ENCODE measurements at places on chromosomes 6 and 20.
A peak's percentile ranks its signal among the peaks of the same experiment; 100 is the strongest.

GRCh38 chr20:33709398-33709797, 10.7 kb downstream of the PXMP4 start:
- DNase-seq, result no peak

GRCh38 chr6:50116390-50116789, 66.7 kb upstream of the DEFB112 start:
- no peak for DNase-seq

DNA sequence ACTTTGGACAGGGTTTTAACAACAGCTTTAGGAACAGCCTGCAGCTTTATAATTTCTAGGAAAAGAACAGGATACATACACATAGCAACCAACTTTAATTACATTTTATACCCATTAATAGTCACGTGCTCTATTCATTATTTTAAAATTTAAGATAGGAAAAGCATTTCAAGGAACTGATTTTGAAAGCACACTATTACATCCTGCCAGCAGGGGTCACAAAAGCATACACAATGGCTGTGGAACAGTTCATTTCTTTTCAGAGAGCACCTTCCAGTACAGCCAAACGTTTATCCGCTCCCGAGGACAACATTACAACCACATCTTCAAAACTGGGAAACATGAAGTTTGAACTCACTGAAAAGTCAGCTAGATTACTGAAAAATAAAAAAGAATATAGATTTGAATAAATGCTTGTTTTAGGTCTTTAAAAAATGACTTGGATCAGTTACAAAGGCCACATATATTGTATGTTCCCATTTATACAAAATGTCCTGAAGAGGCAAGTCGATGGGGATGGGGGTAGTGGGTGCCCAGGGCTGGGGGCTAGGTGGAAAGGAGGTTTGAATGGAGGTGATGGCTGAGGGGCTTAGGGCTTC, 104.6 kb upstream of the EXOC2 start:
- DNase-seq, result peak; percentile 5

DNA sequence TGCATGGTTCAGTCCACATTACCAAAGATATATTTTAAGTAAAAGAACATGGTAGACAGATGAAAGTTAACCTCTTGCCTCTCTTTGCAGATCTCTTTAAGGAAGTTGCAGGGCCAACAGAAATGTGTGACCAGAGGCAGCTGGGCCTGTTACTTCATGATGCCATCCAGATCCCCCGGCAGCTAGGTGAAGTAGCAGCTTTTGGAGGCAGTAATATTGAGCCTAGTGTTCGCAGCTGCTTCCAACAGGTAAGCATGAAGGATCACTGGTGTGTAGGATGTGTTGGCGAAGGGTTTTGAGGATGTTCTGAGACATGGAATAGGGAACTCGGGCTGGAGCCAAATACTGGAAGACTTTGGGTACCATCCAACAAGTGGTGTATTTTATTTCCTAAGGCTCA, 508.6 kb downstream of the UTRN start:
- no peak for DNase-seq

- no peak for DNase-seq
These were observed 380.3 kb downstream of the ARHGAP18 start for GRCh38 chr6:129329678-129330077.

DNA sequence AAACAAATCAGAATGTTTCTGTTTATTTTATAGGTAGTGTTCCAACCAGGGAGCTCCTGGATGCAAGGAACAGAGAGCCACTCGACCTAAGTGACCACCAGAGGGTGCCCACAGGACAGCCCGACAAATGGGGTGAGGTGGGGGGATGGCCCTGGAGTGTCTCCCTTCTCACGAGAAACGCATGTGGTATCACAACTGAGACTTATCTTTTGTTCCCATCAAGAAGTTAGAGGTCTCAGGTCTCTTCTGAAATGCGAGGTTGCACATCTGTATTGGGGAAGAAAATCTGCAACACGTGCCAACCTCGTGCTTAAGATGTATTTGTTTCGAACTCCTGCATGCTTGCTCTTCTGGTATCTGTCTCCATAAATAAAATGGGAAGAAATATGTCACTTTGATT, 104.0 kb downstream of the ISM1 start:
- peak; percentile 40 for DNase-seq

DNA sequence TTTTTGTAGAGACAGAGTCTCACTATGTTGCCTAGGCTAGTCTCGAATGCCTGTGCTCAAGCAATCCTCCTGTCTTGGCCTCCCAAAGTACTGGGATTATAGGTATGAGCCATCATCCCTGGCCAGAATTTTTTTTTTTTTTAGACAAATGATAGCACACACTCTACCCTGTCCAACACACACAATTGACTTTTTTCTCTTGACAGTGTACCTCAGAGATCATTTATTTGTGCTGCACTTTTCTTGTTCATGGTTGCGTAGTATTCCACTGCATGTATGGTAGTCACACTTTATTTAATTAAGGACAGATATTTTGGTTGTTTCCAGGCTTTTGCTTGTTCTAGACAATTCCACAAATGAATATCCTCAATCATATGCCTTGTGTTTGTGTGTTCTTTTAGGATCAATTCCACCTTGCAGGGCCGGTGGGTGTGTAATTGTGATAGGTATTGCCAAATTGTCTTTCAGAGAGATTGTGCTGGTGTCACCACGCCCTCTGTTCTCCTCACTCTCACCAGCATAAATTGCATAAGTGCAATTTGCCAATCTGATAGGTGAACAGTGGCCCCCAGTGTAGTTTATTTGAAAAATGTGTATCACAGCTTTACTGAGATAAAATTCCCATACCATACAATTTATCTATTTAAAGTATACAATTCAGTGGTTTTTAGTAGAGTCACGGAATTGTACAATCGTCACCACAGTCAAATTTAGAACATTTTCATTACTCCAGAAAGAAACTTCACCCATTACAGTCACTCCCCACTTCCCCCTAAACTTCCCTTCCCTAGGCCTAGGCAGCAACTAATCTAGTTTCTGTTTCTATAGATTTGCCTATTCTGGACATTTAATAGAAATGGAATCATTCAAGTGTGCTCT, 20.1 kb downstream of the SRC start:
- DNase-seq, result no peak

GRCh38 chr6:12032783-12033573, 20.9 kb downstream of the HIVEP1 start:
- no peak for DNase-seq

DNA sequence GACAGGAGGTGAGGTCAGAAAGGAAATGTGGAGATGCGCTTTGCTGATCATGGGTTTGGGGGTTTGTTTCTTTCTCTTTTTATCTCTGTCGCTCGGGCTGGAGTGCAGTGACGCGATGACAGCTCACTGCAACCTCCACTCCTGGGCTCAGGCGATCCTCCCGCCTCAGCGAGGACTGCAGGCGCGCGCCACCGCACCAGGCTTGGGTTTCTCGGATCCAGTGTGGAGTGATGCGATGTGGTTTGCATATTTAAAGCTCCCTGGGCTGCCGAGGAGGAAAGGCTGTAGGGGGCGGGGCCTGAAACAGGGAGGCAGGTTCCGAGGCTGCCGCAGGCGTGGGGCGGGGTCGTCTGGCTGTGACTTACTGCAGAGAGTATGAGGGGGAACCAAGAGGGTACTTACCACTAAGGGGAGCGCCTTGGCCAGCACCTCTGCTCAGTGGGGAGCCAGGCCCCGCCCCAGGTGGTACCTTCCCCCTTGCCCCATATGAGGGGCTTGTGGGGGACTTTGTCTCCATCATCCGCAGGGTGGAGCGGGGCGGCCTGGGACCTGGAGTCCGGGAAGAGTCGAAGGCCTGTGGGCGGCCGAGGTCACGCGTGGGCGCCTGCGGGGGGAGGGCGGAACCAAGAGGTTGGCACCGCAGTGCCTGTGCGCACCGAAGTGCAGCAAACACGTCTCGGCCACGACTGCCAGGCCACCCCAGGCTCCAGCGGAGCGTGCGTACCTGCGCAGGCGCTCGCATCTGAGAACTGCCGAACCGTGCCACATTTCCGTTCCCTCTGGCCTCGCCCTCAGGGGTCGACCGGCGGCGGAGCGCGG, 12.7 kb upstream of the BAK1 start:
- DNase-seq, result no peak

DNA sequence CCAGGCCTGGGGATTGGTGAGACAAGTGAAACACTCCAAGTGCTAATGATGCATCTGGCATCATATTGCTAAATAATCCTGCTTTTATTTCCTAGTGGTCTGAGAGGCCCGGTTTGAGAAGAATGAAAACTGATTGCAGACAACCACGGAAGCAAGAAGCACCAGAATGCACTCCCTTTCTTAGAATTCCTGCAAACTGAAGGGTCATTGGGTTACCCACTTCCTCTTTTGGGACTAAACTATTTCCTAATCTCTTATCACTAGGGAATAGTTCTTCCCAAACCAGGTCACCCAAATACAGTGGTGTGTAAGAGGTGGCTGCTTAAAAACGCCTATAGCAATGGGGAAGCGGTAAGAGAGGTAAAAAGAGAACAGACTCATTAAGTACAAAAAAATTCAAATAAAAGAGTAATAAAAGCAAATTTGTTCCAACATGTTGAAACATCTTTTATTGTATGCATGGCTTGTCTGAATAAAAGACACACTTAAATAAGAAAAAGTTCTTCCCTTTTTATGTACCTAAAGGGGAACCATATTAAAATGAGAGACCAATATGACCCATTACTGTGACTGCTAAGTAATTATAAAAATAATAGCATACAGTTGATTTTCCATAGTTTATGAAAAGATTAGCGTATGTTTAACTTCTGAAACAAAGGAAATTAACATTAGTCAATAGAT, 125.8 kb downstream of the MYB start:
- no peak for DNase-seq

DNA sequence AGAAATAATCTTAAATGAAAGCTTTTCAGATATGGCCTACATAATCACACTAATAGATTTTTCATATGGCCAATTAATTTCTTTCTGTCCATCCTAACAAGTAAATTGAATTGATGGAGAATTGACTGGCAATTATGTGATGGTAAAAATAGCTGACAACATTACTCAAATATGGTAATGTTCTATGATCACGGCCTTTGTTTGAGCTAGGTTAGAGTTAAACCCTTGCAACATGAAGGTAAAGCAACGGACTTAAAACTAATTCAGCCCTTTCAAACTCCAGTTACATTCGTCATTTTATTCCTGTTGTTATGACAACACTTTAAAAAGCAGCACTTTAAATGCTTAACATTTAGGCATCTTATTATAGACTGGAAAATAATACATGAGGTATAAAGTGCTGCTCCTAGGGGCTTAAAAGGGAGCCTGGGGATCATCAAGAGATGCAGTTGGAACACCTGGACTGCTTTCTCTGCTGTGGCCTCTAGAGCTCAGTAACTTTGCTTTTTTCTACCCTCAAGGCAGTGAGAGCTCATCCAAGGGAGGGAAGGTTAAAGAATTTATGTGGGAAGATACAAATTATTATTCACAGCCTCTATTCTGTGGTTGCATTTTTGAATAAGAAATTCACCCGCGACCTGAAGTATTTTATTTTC, 46.9 kb downstream of the RIPOR2 start:
- DNase-seq, result no peak

GRCh38 chr6:71248306-71248765, 40.3 kb upstream of the OGFRL1 start:
- peak; percentile 65 for DNase-seq

GRCh38 chr20:36850759-36851158, 25.2 kb upstream of the TLDC2 start:
- DNase-seq, result no peak

DNA sequence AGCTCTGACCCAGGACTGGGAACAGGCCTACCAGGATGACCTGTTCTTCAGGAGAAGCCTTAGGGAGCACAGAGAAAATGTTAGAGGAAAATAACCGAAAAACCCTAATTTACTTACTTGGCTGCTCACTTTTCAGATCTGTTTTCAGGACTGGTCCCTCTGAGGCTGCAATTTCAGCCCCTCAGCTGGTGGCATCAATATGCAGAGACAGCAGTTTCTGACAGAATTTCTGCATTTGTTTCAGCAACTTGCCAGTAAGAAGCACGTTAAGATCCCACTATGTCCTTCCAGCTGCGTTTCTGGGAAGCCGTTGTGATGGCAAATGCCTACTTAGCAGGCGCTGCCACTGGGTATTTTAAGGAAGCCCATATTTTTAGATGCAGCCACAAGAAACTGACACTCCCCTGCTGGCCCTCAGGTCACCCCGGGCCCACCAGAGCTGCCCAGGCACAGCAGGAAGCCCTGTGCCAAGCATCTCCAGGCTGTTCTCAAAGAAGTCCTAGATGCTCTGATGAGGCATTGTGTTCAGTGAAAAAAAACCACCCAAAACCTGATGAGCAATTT, 7.5 kb downstream of the YTHDF1 start:
- DNase-seq, result no peak

DNA sequence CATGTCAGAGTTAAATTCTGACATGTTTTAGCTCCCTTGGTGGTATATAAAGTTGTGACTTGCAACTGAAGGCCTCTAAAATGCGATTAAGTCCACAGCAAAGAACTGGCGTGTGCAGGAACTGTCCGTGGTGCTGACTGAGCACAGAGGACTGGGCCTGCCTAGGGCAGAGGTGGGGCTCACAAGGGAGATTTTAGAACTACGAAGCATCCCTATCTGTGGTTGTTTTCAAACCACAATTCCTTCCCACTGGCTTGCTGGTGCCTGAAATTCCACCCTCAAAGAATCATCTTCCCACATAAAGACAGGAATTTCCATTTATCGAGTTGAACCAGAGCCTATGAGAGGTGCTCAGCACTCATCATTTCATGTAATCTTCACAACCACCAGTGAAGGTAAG, 30.1 kb downstream of the RIMS4 start:
- no peak for DNase-seq

DNA sequence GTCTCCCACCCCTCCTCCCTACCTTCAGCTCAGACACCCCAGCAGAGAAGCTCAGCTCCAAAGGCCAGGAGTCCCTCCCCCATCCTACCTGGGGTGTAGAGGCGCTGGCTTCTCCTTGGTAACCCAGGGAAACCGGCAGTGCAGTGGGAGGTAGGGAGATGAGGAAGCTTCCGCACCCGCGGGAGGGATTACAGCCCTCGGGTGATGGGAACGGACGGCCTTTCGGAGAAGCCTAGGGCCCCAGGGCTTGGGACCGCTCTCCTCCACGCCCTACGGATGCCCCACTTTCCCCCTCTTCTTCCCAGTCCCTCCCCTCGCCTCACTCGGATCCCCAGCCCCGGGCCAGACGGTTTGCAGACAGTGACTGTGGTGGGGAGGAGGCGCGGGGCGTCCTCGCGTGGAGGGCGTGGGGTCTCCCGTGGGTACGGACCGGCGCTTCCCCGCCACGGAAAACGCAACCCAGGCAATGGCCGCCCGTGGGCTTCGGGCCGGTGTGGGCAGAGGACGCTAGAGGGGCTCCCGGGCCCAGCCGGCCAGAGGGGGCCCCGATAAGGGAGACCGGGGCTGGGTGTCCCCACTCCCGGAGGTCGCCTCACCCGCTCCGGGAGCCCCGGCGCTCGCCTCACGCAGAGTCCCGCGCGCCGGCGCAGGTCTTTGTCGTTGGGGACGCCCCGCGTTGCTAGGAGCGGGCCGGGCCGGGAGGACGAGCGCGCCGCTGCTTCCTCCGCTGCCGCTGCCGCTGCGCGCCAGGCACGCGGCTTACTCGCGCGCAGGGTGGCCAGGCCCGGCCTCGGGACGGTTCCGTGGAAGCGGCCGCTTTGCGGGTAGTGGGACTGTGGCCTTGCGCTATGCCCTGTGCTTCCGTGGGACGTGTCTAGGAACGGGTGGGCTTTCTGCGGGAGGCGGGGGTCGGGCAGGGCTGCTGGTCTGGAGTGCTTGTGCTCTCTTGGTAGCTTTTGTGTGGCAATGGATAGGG, 15.8 kb downstream of the AARS2 start:
- DNase-seq, result no peak

Data from iPS DF 19.7 (cell line).